ENCODE measurements at places on chromosomes 13 and 19.

DNA sequence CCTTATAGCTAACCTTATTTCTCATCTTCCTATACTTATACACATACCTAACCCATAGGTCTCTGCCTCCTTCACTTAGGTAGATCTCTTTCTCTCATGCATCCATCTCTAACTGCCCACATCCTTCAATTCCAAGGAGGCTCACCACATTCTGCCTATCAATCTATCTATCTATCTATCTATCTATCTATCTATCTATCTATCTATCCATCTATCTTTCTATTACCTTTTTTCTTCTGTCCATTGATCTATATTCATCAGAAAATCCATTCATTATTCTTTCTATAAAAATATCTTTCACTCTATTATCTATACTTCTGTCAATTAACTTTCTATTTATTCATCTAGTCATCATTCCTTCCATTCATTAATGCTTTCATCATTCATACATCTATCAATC is 11.1 kb upstream of the CYP2A7 start:
- DNase-seq: no peak

- DNase-seq: no peak
Observed at GRCh38 chr13:39603424-39603947, 493 bp upstream of the LHFPL6 start.

DNA sequence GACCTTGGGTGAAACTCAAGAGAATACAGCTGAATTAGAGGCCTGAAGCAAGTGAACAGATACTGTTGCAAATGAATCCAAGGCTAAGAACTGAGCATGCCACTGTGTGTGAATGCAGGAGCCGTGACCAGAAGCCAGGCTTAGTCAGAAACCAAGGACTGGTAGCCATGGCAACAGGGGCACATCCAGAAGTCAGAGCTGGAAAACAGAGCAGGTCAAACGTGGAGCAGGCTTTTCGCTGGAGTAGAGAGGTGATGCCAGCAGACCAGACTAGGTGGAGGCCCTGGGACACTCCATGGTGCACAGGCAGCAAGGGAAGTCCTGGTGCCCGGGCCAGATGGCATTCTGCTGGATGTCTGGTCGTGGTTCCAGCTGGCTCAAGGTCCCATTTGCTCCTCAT is 564.1 kb downstream of the PCDH9 start:
- no peak for DNase-seq

GRCh38 chr19:51146751-51147150 is 4.7 kb downstream of the SIGLEC7 start:
- DNase-seq: no peak

- no peak for DNase-seq
Observed at GRCh38 chr13:89082623-89083022, 1411.5 kb downstream of the SLITRK5 start.

GRCh38 chr13:90070837-90071525 is 1276.5 kb upstream of the MIR17HG start:
- DNase-seq: no peak

DNA sequence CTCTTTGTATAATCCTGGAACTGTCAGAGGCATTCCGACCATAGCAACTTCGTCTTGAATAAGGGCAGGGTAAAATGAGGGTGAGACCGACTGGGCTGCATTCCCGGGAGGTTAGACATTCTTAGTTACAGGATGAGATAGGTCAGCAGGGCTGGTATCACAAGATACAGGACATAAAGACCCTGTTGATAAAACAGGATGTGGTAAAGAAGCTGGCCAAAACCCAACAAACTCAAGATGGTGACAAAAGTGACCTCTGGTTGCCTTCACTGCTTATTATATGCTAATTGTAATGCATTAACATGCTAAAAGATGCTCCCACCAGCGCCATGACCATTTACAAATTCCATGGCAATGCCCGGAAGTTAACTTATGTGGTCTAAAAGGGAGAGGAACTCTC is 27.7 kb upstream of the MBNL2 start:
- no peak for DNase-seq
